Activated gamma-delta T cell (primary cell): ENCODE measurements at places on chromosomes 2 and 18.

DNA sequence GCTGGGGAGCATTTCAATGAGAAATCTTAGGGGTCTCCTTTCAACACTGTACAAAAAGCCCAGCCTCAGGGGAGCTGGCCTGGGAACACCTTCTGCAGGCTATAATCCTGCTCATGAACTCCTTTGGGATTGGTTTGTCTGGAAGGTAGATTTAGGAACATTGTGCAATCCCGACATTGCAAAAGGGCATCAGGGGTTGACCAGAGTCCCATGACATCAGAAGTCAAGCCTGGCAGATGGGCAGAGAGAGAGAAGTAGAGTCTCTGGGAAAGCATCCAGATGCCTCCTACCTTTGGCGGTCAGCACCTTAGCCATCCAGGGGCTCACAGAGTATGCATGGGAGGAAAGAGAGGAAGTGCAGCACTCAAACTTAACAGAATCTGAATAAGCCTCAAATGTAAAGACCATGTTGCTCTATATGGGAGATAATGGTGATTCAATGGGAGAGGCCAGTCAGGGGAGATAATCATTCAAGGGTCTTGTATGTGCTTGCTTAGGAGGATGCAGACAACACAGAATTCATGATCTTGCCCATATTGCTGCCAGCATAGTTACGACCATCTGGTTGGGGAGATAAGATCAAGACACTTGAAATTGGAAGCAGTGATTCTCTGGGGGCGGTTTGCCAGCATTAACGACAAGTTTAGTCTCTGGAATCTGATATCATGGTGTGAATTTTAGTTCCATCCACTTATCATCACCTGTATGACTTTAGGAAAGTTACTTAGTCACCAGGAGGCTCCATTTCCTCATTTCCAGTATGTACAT is 58.3 kb upstream of the UPP2 start:
- no peak for DNase-seq

DNA sequence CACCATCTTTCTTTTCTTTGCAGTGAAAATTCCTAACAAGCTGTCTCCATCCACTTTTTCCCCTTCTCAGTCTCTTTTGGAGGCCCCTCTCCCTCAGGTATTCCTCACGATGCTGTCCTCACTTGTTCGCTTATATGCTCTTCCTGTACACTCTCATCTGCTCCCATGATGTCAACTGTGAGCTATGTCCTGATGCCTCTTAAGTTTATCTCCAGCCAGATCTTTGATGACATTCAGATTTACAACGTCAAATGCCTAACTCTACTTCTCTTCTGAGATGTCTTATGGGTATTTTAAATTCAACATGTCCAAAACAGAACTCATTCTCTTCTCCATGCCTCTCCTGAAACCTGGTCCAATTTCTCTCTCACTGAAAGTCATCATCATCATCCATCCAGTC is 55.1 kb upstream of the SERTAD2 start:
- no peak for DNase-seq

- no peak for DNase-seq
Observed at GRCh38 chr2:3107567-3107966, 270.1 kb downstream of the EIPR1 start.

- DNase-seq = no peak
Observed at GRCh38 chr2:177147834-177148445, 64.7 kb upstream of the HNRNPA3 start.

DNA sequence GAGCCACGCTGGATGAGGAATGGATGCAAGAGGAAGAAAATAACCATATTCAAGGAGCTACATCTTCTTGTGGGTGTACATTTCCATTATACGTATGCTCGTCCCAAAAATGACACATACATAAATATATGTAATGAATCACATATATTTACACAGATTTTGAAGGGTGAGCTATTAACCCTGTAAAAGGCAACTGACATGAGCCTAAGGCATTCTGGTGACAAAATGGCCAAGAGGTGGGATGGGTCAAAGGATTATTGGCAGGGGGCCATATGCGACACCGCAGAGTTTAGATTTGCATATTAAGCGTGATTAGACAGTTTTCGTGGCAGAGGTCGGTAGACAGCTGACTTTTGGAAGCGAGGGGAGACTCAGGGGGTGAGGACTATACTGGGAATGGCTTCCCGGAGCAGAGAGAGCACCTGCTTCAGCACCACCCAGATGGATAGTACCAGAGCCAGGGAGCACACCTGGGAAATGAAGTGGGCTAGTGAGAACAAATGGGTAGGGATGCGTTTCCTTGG is 431 bp upstream of the CNRIP1 start:
- no peak for DNase-seq

DNA sequence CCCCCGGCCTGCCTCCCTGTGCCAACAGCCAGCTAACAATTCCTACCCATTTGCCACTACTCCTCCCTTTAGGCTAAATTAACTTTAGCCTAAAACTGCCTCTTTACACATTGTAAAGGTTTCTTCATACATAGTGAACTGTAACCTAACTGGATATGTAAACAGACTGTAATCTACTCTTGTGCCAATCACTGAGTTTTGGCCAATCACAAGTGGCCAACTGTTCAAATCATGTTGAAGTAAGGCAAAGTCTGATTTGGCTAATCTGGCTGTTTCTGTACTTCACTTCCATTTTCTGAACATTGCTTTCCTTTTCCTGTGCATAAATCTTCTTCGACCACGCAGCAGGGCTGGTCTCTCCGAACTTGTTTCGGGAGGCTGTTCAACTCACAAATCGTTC is 103.6 kb upstream of the LYPD6 start:
- no peak for DNase-seq

DNA sequence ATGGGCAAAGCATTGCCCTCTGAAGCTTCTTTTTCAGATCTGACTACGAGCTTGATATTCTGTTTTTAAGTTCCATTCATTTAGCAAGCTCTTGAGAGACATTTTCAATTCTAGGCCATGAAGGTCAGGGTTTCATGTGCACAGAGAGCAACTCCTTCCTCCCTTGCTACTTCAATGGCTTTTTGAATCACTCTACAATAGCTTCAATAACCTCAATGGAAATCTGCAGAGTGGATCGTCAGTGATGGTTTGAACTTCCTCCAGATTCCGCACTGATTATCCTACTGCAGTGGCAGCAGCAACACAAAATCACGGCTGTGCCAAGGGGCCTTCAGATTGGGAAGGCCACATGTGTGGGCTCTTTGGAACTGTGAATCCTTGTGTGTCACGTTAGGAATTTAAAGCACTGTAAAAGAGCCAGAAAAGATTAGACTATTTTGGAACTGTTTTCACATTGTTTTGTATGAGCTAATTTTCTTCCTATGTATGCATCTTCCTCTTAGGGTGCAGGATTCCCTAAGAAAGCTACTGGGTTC is 88.4 kb upstream of the MGAT4A start:
- no peak for DNase-seq

DNA sequence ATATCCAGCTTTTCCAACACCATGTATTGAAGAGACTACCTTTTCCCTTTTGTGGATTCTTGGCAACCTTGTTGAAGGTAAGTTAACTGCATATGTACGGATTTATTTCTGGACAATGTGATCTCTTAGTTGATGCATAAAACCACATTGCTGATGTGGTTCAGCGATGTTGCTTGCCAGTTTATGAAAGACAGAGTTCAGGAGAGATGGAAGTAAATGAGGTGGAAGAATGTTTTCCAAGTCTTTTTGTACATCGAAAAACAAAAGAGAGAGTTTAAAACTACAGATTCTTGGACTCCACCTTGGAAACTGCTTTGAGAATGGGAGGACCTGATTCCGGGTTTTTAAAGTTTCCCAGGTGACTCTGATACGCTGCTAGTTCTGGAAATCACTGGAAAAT is 43.8 kb downstream of the MOB4 start:
- no peak for DNase-seq

DNA sequence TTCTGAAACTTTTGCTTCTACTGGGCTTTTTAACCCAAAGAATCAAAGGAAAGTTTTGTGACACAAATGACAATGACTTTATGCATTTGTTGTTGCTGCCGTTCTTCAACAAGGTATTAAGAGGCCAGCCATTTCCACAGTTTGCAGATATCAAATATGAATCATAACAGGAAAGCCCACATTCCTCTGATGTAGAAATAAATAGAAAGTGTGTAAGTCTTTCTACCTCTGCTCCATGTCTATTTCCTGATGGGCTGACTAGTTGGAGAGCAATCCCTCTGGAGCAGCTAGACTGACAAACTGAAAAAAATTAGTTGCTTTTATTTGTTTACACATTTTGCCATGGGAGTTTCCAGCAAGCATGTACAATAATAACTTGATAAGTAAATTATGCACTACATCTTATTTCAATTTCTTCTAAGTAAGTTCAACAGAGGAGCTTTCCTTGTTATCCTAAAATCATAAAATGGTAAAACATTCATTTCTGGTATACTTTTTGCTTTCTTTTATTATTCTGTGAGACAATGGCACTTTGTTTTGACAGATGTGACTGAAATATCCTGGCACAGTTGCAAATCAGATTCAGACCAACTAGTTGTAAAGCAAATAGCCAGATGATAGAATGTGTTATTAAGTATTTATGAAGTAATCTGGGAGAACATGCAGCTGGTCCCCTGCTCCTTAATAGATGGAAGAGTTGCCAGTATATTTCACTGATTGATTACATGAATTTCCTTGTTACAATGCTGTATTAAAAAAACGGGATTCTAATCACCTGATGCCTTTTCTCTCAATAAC is 266.7 kb downstream of the METTL4 start:
- no peak for DNase-seq

DNA sequence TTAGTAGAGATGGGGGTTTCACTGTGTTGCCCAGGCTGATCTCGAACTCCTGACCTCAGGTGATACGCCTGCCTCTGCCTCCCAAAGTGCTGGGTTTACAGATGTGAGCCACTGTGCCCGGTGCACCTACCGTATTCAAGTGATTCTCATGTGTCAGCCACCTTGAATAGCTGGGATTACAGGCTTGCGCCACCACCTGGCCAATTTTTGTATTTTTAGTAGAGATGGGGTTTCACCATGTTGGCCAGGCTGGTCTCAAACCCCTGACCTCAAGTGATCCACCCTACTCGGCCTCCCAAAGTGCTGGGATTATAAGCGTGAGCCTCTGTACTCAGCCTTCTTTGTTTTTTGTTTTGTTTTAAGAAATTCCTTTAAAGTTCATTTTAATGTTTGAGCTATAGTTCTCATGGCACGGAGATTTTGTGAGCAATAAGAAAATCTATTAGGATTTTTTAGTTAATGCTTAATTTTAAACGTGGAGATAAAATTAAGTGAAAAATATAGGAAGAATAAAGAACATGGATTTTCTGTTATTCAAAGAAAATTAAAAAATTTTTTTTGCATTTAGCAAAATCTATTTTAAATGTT is 242.6 kb downstream of the PHLPP1 start:
- DNase-seq = no peak

- no peak for DNase-seq
Observed at GRCh38 chr2:178418426-178418825, 32.5 kb downstream of the PRKRA start.

GRCh38 chr18:28114472-28114871 is 62.5 kb downstream of the CDH2 start:
- no peak for DNase-seq

- no peak for DNase-seq
Observed at GRCh38 chr18:12432196-12432595, 24.5 kb downstream of the PRELID3A start.

- DNase-seq = no peak
Observed at GRCh38 chr2:37796481-37796880, 125.0 kb upstream of the CDC42EP3 start.

GRCh38 chr2:18795906-18796305 is 206.5 kb upstream of the NT5C1B start:
- no peak for DNase-seq

GRCh38 chr2:207662203-207662602 is 37.0 kb upstream of the METTL21A start:
- no peak for DNase-seq

GRCh38 chr2:142139384-142139783 is 8.6 kb upstream of the LRP1B start:
- no peak for DNase-seq

- DNase-seq = no peak
Observed at GRCh38 chr18:79856119-79857007, 58.6 kb downstream of the KCNG2 start.

GRCh38 chr2:236693531-236693930 is 123.9 kb downstream of the ACKR3 start:
- DNase-seq = no peak

GRCh38 chr2:149743842-149744448 is 156.4 kb upstream of the MMADHC start:
- DNase-seq = no peak

DNA sequence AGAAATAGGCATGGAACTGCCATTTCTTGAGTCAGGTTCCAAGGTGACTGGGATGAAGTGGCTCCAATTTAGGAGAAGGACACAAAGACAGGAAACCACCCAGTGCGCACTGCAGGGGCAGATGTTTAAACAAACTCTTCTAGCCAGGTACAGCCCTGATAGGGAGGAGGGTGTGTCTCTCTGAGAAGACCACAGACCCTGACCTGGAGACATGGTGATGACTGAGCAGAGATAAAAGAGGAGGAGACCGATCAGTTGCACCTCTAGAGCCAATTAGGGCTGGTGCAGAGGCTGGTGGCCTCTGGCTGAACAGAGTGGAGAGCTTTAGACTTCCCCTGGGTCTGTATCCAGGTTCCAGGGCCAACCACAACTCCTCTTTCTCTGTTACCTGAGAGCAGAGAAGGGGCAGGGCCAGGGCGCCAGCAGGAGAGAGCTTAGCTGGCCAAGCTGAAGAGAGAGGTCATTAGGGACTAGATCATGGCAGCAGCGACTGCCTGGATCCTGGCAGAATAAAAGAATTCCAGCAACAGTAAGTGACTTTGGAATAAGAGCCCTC is 5.4 kb upstream of the SPOPL start:
- no peak for DNase-seq

DNA sequence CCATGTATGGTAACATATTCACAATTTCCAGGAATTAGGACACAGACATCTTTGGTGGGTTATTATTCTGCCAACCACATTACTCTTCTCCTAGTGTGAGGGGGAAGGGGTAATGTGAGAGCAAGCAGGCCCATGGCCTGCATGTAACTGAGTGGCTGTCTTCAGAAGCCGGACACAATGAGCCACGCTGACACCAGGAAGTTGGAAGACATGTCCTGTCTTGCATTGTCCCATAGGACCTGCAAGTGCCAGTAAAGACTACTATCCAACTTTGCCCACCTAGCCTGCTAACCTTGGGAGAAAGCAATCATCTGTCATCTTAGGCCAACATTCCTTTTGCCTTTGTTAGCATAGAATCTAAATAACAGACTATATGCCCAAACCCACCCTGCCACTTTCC is 86.2 kb upstream of the SH3BP4 start:
- no peak for DNase-seq

- DNase-seq = no peak
Observed at GRCh38 chr2:11456251-11456650, 9.7 kb downstream of the E2F6 start.

DNA sequence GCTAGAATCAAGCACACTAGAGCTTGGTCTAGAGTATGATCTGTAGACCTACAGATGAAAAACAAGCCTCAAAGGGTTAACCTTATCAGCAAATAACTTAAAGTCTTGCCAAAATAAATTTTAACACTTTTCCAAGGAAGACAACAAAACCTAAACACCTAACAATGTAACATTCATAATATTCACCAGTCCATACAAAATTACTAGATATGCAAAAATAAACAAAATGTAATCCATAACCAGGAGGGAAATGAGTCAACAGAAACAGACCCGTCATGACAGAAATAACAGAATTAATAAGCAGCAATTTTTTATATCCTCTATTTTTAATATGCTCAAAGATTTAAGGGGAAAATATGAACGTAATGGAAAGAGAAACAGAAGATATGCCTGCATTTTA is 36.1 kb downstream of the TRAK2 start:
- no peak for DNase-seq
